Breast epithelium (tissue), 4 donors: ENCODE measurements at places on chromosomes 3 and 15. TPM values are rescaled to one million over a fixed set of nuclear protein-coding genes. Genes with fewer than 3 reads are reported as not detected.

Gene ALDH1A2
- total RNA-seq, result 11.1 TPM

Gene TNFAIP8L3
- total RNA-seq, result 4.0 TPM

Gene KBTBD13
- not detected for total RNA-seq

Gene ZNF148
- 29.8 TPM for total RNA-seq

Gene FSTL1
- total RNA-seq, result 1,263 TPM

Gene RNF168
- 22.9 TPM for total RNA-seq

Gene HGD
- 5.1 TPM for total RNA-seq

Gene PLA2G4E
- total RNA-seq, result not detected

Gene SLC27A2
- total RNA-seq, result 5.6 TPM

Gene ALDH1A3
- total RNA-seq, result 44.9 TPM

Gene CD96
- total RNA-seq, result 6.2 TPM

Gene ATP8B4
- 9.5 TPM for total RNA-seq

Gene CCR5
- total RNA-seq, result 0.98 TPM

DNA sequence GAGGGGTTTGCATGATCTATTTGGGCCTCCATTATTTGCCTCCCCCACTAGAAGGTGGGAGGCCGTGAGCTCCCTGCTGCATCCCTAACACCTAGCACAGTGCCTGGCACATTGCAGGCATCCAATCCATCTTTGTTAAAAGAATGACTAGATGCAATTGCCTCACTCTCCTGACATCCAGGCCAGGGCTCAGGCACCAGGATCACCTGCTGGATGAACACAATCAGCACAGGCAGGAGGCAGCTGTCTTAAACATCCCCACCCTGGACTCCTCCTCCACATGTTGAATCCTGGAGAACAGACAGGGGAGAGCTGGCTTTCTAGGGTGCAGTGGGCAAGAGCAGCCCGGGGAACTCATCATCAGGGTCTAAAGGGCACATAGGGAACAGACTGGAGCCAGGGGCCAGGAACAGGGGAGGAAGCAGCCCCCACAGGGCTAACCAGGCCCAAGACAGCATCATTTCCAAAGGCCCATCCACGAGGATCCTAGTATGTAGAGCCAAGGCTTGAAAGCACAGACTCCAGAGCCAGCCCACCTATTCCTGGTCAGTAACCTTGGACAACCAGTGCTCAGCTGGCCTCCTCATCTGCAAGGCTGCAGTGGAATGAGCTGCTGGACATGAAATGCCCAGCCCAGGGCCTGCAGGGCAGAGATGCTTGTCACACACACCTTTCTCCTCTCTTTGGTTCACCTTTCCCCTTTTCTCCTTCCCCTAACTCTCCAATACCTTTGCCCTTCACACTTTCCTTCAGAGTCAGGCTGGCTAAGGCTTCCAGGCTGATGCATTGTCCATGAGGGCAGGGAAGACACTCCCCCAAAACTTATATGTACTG lies 254.4 kb upstream of the TLE3 start:
- H3K4me3 ChIP-seq, result no peak overlapping the region
- H3K27me3 ChIP-seq, result no peaks in the 10 kb centered on the region
- no peaks in the 10 kb centered on the region for H3K36me3 ChIP-seq
- no peak overlapping the region for H3K27ac ChIP-seq
- H3K4me1 ChIP-seq, result peaks cover 12% of the 10 kb centered on the region

- DNase-seq, result no peak
- H3K27me3 ChIP-seq, result no peaks in the 10 kb centered on the region
Measured at GRCh38 chr3:135041601-135042000, 246.5 kb downstream of the EPHB1 start.

- H3K36me3 ChIP-seq, result no peaks in the 10 kb centered on the region
- no peak for DNase-seq
- H3K27ac ChIP-seq, result no peak overlapping the region
- no peaks in the 10 kb centered on the region for H3K27me3 ChIP-seq
- H3K4me3 ChIP-seq, result no peak overlapping the region
- no peaks in the 10 kb centered on the region for H3K4me1 ChIP-seq
Measured at GRCh38 chr3:127639173-127640041, 10.4 kb downstream of the PODXL2 start.

- peak overlapping the region; percentile 99 for H3K27ac ChIP-seq
- no peaks in the 10 kb centered on the region for H3K27me3 ChIP-seq
- no peaks in the 10 kb centered on the region for H3K4me1 ChIP-seq
- no peaks in the 10 kb centered on the region for H3K36me3 ChIP-seq
- peak; percentile 67 for DNase-seq
Measured at GRCh38 chr15:42273900-42274701, 868 bp upstream of the TMEM87A start.

- DNase-seq, result no peak
- H3K4me1 ChIP-seq, result no peaks in the 10 kb centered on the region
- H3K27me3 ChIP-seq, result no peaks in the 10 kb centered on the region
- no peaks in the 10 kb centered on the region for H3K36me3 ChIP-seq
Measured at GRCh38 chr3:55267206-55267930, 219.7 kb downstream of the WNT5A start.

DNA sequence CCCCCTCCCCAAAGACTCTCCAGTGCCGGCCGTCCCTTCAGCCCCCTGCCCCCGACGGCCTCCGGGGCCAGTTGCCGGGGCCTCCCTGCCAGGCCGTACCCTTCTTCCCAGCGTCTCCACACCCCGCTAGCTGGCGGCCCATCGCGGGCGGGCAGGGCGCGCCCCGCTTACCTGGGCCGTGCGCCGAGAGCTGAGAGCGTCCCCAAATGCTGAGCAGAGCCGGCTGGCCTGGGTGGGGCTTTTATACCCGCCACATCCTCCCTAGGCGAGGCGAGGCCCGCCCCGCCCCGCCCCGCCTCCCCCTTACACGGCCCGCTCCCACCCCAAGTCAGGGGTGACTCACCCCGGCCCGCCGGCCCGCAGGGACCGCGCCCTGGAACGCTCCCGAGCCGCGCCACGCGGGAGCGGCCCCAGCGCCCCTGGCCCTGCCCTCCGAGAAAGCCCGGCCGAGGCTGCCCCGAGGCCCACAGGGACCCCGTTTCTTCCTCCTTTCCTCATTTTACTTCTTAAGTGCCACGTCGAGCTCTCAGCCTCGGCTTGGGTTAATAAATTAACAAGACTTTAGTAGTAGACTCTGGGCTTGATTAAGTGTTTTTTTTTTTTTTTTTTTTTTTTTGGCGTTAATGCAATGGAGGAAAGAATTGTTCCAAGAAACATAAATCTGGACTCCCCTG lies at the start of gene ANXA2:
Gene ANXA2, minus strand, starts transcription at position 215 of the 674 bp plus-strand sequence. CDS start 11,911 bp downstream, outside the sequence.
- H3K4me3 ChIP-seq, result peak within 1 kb of the TSS; percentile 91
- peak; percentile 86 for DNase-seq
- H3K27ac ChIP-seq, result peak within 1 kb of the TSS; percentile 99

GRCh38 chr15:95125803-95126202 lies 894.4 kb downstream of the MCTP2 start:
- no peaks in the 10 kb centered on the region for H3K27me3 ChIP-seq
- H3K4me1 ChIP-seq, result no peaks in the 10 kb centered on the region
- no peak overlapping the region for H3K4me3 ChIP-seq
- H3K36me3 ChIP-seq, result no peaks in the 10 kb centered on the region

DNA sequence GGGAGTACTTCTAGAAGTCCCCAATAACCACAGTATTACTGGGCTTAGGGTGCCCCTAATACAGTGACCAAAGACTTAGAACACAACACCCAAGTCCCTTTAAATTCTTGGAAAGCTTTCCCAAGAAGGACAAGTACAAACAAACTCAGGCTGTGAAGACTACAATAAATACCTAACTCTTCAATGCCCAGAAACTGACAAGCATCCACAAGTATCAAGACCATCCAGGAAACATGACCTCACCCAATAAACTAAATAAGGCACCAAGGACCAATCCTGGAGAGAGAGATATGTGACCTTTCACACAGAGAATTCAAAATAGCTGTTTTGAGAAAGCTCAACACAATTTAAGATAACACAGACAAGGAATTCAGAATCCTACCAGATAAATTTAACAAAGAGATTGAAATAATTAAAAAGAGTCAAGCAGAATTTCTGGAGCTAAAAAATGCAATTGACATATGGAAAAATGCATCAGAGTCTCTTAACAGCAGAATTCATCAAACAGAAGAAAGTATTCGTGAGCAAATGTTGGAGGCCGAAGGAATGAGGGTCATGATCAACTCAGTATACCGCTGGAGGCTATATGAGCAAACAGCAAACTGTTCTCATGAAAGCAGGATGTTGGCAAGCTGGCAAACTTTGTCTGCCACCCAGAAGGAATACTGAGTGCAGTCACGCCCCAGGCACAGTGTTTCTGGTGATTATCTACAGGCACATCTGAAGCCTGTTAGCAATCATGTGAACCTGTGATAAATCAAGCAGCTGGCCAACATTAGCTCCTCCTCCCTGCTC lies 87.0 kb upstream of the NECTIN3 start:
- H3K36me3 ChIP-seq, result no peaks in the 10 kb centered on the region
- no peak overlapping the region for H3K27ac ChIP-seq
- no peaks in the 10 kb centered on the region for H3K27me3 ChIP-seq
- H3K4me1 ChIP-seq, result no peaks in the 10 kb centered on the region

- DNase-seq, result no peak
- H3K4me1 ChIP-seq, result no peaks in the 10 kb centered on the region
- no peak overlapping the region for H3K27ac ChIP-seq
- no peaks in the 10 kb centered on the region for H3K27me3 ChIP-seq
- H3K36me3 ChIP-seq, result no peaks in the 10 kb centered on the region
- H3K4me3 ChIP-seq, result no peak overlapping the region
Measured at GRCh38 chr15:30889196-30889595, 14.5 kb upstream of the FAN1 start.

- H3K4me3 ChIP-seq, result no peak overlapping the region
- no peak overlapping the region for H3K27ac ChIP-seq
- no peaks in the 10 kb centered on the region for H3K27me3 ChIP-seq
- no peaks in the 10 kb centered on the region for H3K4me1 ChIP-seq
- DNase-seq, result no peak
Measured at GRCh38 chr3:2635511-2635910, 474.7 kb downstream of the IL5RA start.

DNA sequence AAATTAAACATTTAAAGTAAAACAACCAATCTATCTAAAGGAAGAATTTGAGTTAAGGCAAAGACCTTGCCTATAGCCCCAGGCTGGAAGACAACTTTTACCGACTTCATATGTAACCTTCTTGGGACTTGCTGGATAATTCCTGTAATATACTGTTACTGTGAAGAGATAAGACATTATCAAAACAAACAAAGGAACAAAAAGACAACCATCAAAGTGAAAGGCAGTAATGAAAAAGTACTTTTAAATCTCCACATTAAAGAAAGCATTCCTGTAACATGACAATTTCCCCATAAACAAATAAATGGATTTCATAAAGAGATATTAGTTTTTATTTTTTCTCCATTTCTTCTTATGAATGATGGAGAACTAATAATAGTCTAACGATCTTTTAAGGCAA lies 2.4 kb downstream of the CMTM6 start:
- H3K4me3 ChIP-seq, result no peak overlapping the region
- H3K27me3 ChIP-seq, result no peaks in the 10 kb centered on the region
- peak overlapping the region; percentile 2 for H3K27ac ChIP-seq
- no peak for DNase-seq
- H3K4me1 ChIP-seq, result no peaks in the 10 kb centered on the region

DNA sequence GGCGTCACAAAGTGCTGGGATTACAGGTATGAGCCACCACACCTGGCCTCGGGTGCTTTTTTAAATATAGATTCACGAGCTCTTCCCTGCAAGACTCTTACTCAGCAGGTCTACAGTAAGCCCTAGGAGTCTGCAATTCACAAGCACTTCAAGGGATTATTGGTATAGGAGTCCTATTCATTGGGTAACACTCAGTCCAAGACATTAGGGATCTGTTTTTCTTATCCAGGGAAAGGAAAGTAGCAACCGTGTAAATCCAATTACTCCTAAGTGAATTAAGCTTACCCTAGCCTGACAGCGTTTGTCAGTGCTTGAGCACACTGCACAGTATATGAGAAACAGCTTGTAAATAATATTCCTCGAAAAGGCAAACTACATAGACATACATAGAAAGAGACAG lies 109.9 kb downstream of the SENP2 start:
- DNase-seq, result no peak
- no peak overlapping the region for H3K27ac ChIP-seq
- no peaks in the 10 kb centered on the region for H3K4me1 ChIP-seq
- no peaks in the 10 kb centered on the region for H3K27me3 ChIP-seq
- H3K36me3 ChIP-seq, result no peaks in the 10 kb centered on the region

DNA sequence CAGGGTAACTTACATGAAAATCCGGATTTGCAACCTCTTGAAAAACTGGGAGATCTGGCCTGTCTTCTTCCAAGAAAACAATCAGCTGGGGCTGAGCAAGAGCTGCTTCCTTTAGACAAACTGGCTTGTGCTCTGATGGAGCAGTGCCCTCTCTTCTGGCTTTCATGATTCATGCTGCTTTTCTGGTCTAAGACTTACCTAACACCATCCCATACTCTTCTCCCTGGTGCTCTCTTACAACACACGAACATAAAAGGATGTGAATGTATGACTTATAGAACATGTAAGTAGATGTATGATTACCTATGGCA lies 9.9 kb downstream of the TJP1 start:
- H3K36me3 ChIP-seq, result no peaks in the 10 kb centered on the region
- H3K4me3 ChIP-seq, result no peak overlapping the region
- H3K27ac ChIP-seq, result peak overlapping the region; percentile 59
- no peaks in the 10 kb centered on the region for H3K27me3 ChIP-seq
- no peaks in the 10 kb centered on the region for H3K4me1 ChIP-seq

GRCh38 chr3:43766672-43767465 lies 76.1 kb downstream of the ABHD5 start:
- H3K27me3 ChIP-seq, result no peaks in the 10 kb centered on the region
- peaks cover 3% of the 10 kb centered on the region for H3K4me1 ChIP-seq
- no peak for DNase-seq
- no peaks in the 10 kb centered on the region for H3K36me3 ChIP-seq
- no peak overlapping the region for H3K27ac ChIP-seq

DNA sequence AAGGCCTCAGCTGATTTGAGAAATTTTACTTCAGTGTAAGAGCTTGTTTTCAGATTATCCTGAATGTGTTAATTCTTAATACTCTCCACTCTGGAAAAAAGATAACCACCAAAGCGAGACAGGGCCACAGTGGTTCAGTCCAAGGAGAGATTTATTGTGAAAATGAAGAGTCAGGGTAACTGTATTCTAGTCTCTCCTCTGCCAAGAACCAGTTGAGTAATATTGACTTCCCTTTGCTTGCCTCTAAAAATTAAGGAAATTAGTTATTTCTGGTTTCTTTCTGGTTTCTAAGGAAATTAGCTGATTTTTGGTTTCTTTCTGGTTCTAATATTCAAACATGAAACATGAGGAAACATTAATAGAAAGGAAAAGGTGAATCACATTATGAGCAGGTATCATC lies 34.9 kb downstream of the PPP1R2 start:
- H3K4me3 ChIP-seq, result no peak overlapping the region
- H3K27ac ChIP-seq, result no peak overlapping the region
- no peaks in the 10 kb centered on the region for H3K36me3 ChIP-seq
- DNase-seq, result no peak
